Stimulated activated CD4-positive, alpha-beta T cell treated with anti-CD3 and anti-CD28 coated beads, Interleukin-1b, Interleukin-23, amount 100 ng/mL, for 48 hours (primary cell): ENCODE measurements at places on chromosomes 13 and 19.
A peak's percentile ranks its signal among the peaks of the same experiment; 100 is the strongest.

- DNase-seq, result no peak
Measured at GRCh38 chr13:36551445-36551844, 119.2 kb downstream of the CCNA1 start.

- no peak for DNase-seq
Measured at GRCh38 chr19:38506375-38506722, 72.9 kb downstream of the RYR1 start.

DNA sequence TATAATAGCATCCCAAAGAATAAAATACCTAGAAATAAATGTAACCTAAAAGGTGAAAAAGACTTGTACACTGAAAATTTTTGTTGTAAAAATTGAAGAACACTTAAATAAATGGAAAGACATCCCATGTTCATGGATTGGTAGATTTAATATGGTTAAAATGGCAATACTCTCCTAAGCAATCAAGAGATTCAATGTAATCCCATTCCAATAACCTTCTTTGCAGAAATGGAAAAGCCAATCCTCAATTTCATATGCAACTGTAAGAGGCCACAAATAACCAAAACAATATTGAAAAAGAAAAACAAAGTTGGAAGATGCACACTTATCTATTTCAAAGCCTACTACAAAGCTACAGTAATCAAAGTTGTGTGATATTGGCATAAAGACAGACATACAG is 17.7 kb downstream of the DZIP1 start:
- no peak for DNase-seq

GRCh38 chr19:49936549-49936948 is 7.2 kb upstream of the NUP62 start:
- no peak for DNase-seq

GRCh38 chr13:39665763-39666162 is 10.3 kb downstream of the COG6 start:
- DNase-seq, result no peak

- no peak for DNase-seq
Measured at GRCh38 chr13:47661076-47661475, 340.0 kb downstream of the SUCLA2 start.

DNA sequence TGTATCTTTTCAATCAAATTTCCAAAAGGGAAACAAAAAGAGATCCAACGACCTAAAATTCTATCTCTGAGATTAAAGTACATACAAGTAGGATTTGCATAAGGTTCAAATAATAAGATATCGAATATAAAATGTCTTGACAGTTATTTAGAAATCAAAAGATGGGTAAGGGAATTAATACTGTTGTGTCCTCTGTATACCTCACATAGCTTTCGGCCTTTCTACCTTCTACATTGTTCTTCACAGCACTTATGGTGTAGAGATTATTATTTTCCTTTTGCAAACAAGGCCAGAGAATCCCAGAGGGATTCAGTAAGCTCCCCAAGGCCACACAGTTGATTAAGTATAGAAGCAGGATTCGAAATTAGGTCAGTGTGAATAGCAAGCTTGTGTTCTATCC is 403.6 kb downstream of the SPRY2 start:
- no peak for DNase-seq

- DNase-seq, result no peak
Measured at GRCh38 chr19:926323-926588, 421 bp downstream of the ARID3A start.

DNA sequence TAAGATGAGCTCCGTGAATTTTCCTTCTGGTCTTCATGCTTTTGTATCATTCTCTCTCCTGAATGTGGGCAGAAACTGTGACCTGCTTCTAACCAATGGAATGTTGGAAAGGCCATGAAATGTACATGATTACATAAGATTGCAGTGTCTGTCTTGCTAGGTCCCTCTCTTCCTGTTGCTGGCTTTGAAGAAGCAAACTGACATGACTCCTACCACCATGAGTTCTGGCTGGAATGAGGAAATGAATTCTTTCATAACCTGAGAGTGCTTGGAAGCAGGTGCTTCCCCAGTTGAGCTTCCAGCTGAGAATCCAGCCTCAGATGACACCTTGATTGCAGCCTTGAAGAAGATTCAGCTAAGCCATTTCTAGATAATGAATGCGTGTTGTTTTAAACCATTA is 275.0 kb upstream of the MIR17HG start:
- no peak for DNase-seq

DNA sequence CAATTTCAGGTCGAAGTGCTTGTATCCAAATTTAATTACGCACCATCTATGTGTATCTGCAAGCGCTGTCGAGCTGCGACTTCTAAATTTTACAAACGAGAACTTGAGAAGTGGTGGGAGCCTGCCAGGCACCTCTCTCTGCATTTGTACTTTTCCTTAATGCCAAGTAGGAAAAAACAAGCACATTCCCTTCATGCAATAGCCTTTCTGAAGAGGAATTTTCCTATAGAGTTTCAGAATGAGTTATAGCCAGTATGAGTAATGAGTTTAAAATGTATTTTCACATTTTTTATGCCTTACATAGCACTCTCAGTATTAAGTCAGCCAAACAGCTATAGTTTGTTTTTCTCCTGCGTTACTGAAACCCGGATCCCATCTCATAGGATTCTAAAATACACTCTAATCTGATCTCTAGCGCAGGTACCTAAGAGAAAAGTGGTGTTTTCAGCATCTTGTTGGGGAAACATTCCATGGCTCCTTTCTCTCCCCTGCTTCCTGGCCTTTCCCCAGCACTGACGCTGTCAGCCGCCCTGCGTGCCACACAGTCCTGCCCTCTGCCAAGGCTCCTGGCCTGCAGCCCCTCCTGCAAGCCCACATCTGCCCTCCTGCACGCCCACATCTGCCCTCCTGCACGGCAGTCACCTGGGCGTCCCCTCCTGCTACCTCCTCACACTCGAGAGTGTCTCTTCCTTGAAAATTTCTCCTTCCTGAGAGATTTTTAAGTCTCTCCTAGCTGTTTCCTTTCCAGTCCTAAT is 526.9 kb downstream of the MYO16 start:
- DNase-seq, result no peak

- no peak for DNase-seq
Measured at GRCh38 chr13:99044764-99045163, 66.9 kb upstream of the DOCK9 start.

DNA sequence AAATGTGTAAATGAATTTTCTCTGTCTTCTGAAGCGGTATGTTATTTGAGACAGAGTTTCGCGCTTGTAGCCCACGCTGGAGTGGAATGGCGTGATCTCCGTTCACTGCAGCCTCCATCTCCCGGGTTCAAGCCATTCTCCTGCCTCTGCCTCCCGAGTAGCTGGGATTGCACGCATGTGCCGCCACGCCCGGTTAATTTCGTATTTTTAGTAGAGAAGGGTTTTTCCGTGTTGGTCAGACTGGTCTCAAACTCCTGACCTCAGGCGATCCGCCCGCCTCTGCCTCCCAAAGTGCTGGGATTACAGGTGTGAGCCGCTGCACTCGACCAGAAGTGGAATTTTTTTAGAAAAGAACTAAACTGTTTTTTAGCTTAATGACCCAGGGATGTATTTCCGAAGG is 3.4 kb upstream of the ZNF808 start:
- no peak for DNase-seq

DNA sequence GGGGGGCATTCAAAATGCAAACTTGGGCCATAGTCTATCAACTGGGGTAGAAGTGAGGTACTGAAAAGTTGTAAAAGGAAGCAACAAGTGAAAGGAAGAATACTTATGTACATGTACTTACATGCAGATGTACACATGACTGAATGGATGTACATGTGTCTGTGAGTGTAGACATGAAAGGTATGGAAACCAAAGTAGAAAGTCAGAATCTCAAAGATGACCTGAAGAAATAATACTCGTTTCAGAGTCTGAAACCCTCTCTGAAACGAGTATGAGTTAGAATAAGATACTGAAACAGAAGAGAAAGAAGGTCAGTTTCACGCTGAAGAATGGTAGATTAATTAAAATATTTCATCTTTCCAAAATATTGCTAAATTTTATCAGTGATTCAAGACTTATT is 13.9 kb downstream of the DZIP1 start:
- DNase-seq, result no peak

- peak; percentile 37 for DNase-seq
Measured at GRCh38 chr19:54439174-54439851, 9.7 kb upstream of the LENG8 start.

DNA sequence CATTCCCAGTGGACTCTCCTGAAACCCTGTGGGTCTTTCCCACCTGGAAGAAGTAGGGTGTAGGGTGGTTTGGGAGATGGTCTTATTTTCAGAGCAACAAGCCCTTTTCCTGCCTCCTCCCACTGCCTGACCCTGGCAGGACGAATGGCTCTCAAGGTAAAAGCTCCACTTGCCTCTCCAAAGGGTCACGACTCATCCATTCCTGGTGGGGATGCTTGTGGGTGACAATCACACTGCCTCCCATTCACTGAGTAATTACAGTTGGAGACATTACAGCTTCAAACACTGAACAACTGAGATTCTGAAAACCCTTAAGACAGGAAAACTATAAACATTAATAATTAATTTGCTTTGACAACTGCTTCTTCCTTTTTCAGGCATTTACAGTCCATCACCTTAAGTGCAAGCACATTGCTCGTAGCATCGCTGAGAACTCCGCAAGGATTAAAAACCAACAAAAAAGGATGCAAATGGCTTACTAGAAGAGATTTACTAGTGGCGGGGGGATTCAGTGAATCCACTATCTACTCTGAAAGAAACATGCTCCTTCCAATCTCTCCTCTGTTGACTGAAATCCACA is 199.6 kb upstream of the IRS2 start:
- no peak for DNase-seq

- no peak for DNase-seq
Measured at GRCh38 chr13:95445131-95445530, 107.4 kb upstream of the CLDN10 start.

- no peak for DNase-seq
Measured at GRCh38 chr13:47518530-47518929, 482.5 kb downstream of the SUCLA2 start.

DNA sequence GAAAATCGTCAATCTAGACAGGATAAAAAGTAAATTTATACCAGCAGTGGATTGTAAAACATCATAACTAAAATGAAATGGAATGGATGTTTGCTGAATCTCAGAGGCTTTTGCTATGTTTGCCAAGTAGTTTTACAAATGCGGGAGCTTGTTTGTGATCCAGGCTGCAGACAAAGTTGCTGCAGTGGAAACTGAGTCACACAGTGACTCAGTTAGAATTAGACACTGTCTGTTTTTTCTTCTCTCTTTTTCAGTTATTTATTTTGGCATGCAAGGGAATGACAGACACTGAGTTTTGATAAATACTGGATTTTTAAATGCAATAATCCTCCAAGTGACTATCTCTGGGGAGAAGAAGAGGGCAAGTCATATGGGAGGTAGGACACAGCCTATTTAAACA is 4.6 kb upstream of the PNMA8A start:
- DNase-seq, result no peak

DNA sequence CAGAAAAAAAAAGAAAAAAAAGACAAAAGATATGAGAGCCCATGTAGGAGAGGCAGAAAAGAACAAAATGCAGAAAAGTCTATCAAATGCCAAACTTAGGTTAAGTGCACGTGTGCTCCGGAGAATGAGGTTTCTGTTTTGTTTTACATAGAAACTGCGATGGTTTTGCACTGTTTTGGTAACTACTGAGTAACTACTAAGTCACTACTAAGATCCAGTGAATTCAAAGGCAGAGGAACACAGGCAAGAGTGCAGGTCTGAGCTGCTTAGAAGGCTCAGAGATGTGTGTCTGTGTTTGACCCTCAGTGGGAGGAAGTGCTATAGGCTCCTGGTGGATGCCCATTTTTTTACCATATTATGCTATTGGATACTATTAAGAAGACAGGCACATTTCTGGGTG is 299.3 kb downstream of the NDFIP2 start:
- DNase-seq, result no peak

- DNase-seq, result no peak
Measured at GRCh38 chr13:62793850-62794249, 1378.2 kb upstream of the PCDH20 start.

DNA sequence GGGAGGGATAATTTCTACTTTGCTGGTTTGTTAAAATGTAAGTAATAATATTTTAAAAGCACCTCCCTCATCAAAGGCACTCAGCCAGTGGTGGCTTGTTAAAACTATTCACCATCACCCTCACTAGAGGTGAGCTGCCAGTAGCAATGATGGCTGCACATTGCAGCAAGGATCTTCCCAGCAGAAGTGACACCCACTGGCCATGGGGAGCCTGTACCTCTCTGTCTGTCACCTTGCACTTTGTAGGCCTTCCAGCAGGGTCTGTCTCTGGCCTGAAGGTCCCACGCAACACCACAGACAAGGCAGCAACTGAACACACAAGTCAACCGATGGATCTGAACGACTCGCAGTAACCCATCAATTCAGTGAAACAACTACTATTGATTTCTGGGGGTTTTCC is 47.3 kb upstream of the C13orf42 start:
- DNase-seq, result peak; percentile 19

GRCh38 chr19:13848798-13849676 is 27.9 kb upstream of the NANOS3 start:
- DNase-seq, result no peak

- no peak for DNase-seq
Measured at GRCh38 chr13:112105892-112106291, 38.9 kb downstream of the SOX1 start.

- no peak for DNase-seq
Measured at GRCh38 chr13:50671497-50671850, 172.0 kb downstream of the DLEU7 start.

- DNase-seq, result no peak
Measured at GRCh38 chr13:66501181-66501580, 729.0 kb downstream of the PCDH9 start.

DNA sequence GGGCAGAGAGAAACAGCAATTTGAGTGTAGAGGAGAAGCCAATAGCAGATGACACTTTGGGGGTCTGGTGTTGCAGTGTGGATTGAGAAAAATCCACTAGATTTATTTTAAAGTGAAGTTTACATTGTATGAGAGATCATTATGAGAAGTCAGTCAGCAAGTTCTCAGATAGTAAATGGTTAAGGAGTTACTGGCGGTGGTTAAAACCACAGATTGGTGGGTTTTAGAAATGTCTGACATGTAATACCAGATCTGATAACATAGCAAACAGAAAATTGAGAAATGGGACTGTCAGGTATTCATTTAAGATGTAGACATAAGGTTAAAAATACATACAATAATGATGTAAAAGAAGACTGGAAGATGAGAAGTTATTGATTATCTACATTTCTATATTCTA is 7.2 kb downstream of the ABHD13 start:
- no peak for DNase-seq

GRCh38 chr13:44649104-44649428 is 72.9 kb upstream of the TSC22D1 start:
- peak; percentile 49 for DNase-seq

DNA sequence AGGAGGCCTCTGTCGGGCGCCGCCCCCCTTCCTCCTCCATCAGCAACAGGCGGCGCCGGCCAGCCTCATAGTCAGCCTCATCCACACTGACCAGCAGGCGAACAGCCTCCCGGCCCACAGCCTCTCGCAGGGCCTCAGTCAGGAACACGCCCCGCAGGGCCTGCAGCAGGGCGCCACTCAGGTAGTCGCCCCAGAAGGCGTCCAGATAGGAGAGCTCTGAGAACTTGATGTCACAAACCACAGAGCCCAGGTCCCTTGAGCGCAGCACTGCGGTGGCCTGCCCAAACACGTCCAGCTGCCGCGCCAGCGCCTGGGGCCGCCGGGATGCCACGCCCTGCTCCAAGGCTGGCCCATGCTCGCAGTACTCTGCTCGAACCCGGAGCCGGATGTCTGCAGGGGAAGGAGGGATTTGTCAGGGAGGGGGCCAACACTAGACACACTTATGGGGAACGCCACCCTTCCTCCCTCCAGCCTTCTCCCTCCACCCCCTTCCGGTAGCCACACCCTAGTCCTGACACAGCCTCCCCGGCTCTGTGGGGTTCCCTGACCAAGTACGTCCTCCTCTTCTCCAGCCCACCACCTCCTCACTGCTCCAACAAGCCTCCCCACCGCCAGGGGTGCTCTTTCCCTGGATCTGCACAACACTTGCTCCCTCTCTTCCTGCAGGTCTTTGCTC is 17.9 kb downstream of the DEDD2 start:
- peak; percentile 72 for DNase-seq
